ENCODE measurements at places on chromosomes 3 and 15.

DNA sequence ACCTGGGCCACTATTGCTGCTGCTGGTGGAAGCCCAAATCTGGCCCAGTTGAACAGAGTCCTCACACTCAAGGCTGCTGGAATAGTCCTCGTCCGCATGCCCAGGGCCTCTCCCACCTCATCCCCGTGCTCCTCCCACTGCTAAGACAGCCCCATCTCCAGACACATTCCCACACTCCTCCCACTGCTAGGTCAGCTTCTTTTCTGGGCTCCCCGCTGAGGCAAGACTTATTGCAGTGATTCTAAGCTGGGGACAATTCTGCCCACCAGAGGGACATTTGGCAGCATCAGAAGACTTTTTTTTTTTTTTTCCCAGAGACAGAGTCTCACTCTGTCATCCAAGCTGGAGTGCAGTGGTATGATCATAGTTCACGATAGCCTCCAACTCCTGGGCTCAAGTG lies 35.1 kb downstream of the POC1A start:
- no peak for DNase-seq

- no peak for DNase-seq
These were observed 83.0 kb upstream of the KCNAB1 start for GRCh38 chr3:156037356-156037755.

- no peak for DNase-seq
These were observed 88.5 kb upstream of the MYZAP start for GRCh38 chr15:57503051-57503702.

GRCh38 chr3:187788984-187789857 lies 44.0 kb upstream of the BCL6 start:
- no peak for DNase-seq
